ENCODE measurements at places on chromosomes 3 and 15.

DNA sequence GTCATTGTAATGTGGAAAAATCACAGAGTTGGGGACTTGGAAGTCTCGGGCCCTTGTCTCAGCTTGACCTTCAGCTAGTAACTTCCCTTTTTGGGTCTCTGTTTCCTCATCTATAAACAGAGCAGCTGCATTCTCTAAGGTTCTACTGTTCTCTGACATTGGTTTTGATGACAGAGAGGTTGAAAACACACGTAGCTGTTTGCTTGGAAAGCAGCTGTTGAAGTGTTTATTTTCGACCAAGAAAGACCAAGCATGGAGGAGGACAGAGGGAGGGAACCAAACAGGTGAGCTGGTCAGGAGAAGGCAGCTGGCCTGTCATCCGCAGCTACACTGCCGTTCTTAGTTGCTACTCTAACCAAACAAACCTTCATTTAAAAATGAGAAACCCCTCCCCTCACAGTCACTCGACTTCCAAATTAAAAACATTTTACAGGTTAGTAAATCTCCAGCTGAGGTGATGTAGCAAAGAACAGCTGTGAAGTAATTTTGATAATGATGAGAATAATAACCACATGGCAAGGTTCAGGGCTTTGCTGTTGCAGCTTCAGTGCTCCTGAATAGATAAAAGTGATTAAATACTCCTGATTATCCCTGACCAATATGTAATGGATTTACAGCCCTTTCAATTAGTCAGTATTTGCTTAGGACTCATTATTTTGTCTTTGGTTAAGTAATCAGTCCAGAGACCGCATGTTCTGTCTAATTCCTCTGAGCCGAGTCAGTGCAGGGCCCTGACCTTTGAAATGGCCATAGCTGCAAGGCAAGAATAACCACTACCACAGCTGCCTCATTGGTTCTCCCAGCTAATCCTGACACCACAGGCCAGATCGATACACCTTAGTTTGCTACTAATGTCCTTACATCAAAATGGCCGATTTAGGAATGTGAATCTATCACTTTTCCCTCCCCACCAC is 65.3 kb downstream of the MEIS2 start:
- no peak for DNase-seq

GRCh38 chr3:52534281-52535183 is 875 bp upstream of the NT5DC2 start:
- no peak for DNase-seq

- DNase-seq, result no peak
Observed at GRCh38 chr3:12944413-12944812, 103.0 kb upstream of the RPL32 start.

- no peak for DNase-seq
Observed at GRCh38 chr3:17908399-17909191, 166.2 kb upstream of the TBC1D5 start.

DNA sequence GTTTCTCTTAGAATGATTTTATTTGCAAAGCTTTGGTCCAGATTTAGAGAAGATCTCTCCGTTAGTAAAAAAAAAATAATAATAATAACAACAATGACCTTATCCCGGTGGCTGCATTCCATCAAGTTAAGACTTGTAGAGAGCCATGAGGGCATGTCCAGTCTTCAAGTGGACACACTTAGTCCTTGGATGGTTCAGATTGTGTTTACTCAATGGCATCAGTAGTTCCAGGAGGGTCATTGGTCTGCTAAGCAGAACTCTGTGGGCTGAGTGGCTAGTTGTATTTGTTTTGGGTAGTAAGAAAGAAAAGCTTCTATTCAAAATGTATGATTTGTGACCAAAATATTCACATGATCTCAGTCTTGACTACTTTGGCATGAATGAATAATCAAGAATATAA is 116.3 kb upstream of the UBE2E2 start:
- no peak for DNase-seq

DNA sequence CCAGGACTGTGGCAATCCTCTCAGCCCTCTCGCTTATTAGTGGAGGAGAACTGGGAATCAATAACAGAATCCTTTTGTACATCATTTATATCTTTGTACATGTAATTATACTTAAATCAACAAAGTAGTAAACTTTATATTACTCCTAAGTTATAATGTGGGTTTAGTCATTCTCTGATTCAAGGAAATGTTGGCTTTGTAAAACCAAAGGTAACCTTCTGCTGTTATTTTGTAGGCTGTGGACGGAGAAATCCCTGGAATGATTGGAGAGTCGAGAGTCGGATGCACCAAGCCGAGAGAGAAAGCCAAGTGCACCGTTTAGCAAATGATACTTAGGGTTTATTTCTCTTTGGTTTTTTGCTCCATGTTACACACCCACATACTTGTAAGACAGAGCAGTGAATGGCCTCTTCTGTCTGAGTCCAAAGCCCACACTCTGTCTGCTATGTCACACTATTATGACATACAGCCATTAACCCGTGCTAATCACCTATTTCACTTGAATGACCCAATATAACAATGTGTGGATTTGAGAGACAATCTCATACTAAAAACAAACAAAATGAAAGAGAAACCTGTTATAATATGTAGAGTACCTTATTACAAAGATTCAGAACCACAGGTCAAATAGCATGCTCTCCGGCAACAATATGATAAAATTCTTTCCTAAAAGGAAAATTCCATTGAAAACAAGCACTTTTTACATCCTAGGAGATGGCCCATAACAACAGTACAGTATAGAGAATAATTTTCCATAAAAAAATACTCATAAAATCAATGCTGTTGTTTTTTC is 72.2 kb downstream of the MECOM start:
- no peak for DNase-seq

DNA sequence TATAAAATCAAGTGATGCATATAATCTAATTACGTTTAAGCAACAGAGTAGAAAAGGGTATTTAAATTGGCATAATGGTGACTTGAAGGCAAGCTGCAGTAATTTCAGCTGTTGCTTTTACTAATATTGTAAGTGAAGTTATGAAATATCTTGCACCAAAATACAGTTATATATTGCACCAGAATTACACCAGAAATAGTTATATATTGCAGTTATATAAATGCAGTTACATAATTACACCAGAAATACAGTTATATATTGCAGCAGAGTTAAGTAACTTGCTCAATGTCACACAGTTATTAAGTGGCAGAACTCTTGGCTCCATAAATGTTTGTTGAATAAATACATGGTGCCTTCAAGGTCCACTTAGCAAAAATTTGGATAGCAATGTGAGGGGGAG is 51.4 kb downstream of the PCOLCE2 start:
- DNase-seq, result no peak
